ENCODE measurements at places on chromosomes 7 and 10. TPM values are rescaled to one million over a fixed set of nuclear protein-coding genes. Genes with fewer than 3 reads are reported as not detected.

The SH2D4B gene
- total RNA-seq, result not detected

The CHST3 gene
- 37.4 TPM for total RNA-seq

The PRSS2 gene
- not detected for total RNA-seq

The RPEL1 gene
- 0.43 TPM for total RNA-seq

The DMBT1 gene
- under 0.01 TPM for total RNA-seq

The OR6B1 gene
- under 0.01 TPM for total RNA-seq

The TMEM273 gene
- total RNA-seq, result not detected

The TAS2R5 gene
- total RNA-seq, result 0.86 TPM

The EMX2 gene
- total RNA-seq, result 4.5 TPM

All from fibroblast of villous mesenchyme (primary cell).